ENCODE measurements at places on chromosomes 11 and 22.

GRCh38 chr22:45402466-45402985 is 10.9 kb downstream of the SMC1B start:
- H3K27ac ChIP-seq: no peak overlapping the region
- H3K36me3 ChIP-seq: no peaks in the 10 kb centered on the region
- no peaks in the 10 kb centered on the region for H3K27me3 ChIP-seq
- no peak for DNase-seq
- no peak overlapping the region for H3K4me3 ChIP-seq

GRCh38 chr22:45918459-45919370 is 58.2 kb downstream of the WNT7B start:
- H3K27ac ChIP-seq: peak overlapping the region; percentile 88
- no peaks in the 10 kb centered on the region for H3K36me3 ChIP-seq
- peak; percentile 44 for DNase-seq

GRCh38 chr11:114058871-114059277 is 637 bp upstream of the ZBTB16 start:
- no peaks in the 10 kb centered on the region for H3K27me3 ChIP-seq
- no peak overlapping the region for H3K27ac ChIP-seq
- H3K4me1 ChIP-seq: peaks cover 45% of the 10 kb centered on the region

DNA sequence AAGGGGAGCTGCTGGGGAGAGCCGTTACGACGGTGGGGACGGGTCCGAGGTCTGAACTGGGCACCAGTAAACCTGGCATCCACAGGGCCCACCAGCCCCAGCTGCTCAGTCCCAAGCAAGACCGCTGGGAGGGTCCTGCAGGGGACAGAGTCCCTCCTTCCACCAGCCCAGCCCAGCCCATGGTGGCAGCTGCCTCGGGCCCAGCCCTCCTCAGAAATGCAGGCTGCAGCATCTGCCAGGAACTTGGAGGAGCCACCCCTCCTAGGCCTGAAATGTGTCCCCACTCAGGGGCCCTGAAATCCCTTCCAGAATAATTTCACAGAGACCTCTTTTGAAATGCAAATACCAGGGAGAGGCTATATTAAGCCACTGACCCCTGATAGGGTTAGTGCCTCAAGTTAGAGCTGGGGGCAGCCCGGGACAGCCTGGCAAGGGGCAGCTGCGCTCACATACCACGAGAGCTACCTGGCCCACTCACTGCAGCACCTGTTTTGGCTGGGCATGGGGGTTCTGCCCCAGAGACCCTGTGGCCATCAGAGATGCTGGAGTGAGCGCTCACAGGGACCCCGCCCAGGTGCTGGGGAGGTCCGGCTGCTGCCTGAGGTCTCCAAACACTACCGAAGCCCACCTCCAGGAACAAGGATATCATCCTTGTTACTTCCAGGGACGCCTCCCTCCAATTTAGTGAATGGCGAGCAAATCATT is 53.1 kb downstream of the CELSR1 start:
- H3K4me3 ChIP-seq: no peak overlapping the region
- no peak for DNase-seq
- no peaks in the 10 kb centered on the region for H3K27me3 ChIP-seq
- H3K4me1 ChIP-seq: no peaks in the 10 kb centered on the region

DNA sequence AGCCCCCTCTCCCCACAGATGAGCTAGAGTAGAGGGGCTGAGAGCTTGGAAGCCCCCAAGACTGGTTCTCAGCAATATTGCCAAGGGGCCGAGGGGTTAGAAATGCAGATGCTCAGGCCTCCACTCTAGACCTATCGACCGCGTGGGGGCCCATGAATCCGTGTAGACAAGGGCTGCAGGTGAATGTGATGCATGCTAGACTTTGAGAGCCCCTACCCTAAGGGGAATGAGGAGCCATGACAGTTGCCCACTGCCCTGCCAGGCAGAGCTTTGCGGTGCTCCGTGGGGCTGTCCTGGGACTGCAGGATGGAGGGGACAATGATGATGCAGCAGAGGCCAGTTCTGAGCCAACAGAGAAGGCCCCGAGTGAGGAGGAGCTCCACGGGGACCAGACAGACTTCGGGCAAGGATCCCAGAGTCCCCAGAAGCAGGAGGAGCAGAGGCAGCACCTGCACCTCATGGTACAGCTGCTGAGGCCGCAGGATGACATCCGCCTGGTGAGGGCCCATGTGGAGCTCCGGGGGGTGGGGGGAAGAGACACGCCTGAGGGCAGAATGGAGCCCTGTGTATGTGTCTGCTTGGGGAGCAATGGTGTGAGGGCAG is 1.3 kb downstream of the SSH3 start:
- H3K4me3 ChIP-seq: no peak overlapping the region
- H3K4me1 ChIP-seq: peaks cover 34% of the 10 kb centered on the region
- H3K36me3 ChIP-seq: no peaks in the 10 kb centered on the region
- H3K27ac ChIP-seq: peak overlapping the region; percentile 72
- H3K27me3 ChIP-seq: no peaks in the 10 kb centered on the region

DNA sequence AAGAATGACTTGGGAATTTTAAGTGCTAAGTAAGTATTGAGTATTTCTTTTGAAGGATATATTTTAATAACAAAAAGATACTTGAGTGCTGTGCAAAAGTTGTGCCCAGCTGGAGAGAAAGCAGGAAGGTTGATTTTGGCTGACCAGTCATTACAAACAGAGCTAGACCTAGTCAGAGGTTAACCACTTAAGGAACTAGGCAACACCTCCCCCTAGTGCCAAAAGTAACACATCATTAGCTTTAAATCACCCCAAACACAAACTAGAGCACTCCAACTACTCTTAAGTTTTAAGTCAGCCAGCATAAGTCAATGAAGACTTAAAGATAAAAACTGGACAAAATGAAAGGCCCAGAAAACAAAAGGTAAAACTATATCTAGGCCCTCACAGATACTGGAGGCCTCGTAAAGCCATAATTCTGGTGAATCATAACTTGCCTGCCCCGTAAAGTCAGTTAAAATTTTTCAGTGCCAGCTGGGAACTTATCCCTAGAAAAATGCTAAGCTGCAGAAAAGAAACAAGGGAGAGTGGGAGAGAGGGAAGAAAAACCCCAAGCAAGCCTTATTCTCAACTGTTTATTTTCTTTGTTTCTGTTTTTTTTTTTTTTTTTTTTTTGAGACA is 4.6 kb downstream of the TMEM9B start:
- peak; percentile 47 for DNase-seq
- peak overlapping the region; percentile 21 for H3K27ac ChIP-seq
- H3K4me1 ChIP-seq: peaks cover 32% of the 10 kb centered on the region
